Germinal center (tissue), 1 donor: ENCODE measurements at places on chromosomes 2 and 18.

DNA sequence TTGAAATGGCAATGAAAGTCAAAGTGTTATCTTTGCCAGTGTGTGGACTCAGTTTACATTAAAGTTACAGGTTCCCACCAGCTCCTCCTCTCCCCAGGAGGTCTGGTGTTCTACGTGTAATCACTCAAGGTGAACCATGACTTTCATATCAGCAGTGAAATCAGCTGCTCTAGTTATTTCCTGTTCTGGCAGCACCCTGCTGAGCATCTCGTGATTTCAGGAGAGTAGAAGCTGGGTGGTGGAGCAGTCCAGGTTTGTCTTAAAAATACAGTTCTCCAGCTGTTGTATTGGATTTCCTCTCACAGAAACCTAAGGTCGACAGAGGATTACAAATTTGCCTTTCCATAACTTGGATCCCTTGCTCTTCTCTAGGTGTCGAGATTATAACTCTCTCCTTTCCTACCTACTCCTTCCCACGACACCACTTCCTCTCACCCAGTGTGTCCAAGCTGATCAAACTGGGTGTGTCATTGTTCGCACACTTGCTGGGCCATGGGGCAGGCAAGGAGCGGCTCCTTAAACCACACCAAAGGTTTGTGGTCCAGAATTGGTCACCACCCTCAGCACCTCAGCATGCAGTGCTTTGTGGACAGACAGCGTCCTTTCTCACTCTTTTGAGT, 13.0 kb upstream of the ARHGAP25 start:
- DNase-seq, result peak; percentile 34

- no peak for DNase-seq
Observed at GRCh38 chr2:85886590-85886989, 2.2 kb downstream of the ST3GAL5 start.

GRCh38 chr2:179804206-179804605, 57.2 kb downstream of the ZNF385B start:
- DNase-seq, result no peak

GRCh38 chr2:18724371-18725145, 135.2 kb upstream of the NT5C1B start:
- no peak for DNase-seq

DNA sequence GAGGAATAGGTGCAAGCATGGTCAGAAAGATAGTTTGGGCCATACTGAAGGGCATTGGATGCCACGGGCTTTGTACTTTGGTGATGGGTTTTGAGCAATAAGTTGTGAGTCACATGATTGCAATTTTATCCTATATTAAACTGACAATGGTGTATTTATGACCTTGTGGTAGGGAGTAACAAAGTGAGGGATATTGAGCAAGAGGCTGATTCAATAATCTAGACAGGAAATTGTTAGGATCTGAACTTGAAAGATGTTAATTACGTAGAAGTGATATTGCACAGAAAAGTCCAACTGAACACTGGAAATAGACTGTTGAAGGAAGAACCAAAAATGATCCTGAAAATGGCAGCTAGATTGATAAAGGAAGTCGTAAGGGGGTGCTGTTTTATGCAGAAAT, 46.6 kb upstream of the TCF4 start:
- DNase-seq, result no peak

DNA sequence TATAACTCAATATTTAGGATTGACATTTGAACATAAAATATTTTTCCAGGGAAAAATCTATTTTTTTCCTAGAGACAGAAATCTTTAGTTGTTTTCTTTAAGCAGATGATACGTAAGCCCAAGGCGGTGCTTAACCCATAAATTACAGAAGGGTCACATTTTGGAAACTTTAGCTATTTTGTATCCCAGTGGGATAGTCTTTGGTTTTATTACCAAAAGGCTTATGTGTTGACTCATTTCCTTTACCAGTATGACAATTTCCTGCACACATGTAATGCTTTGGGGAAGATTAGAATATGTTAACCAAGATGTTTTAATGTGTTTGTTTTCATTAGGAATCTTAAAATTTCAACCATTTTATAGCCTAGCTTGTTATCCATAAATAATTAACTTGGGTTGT, 24.8 kb downstream of the DYNC1I2 start:
- DNase-seq, result no peak

DNA sequence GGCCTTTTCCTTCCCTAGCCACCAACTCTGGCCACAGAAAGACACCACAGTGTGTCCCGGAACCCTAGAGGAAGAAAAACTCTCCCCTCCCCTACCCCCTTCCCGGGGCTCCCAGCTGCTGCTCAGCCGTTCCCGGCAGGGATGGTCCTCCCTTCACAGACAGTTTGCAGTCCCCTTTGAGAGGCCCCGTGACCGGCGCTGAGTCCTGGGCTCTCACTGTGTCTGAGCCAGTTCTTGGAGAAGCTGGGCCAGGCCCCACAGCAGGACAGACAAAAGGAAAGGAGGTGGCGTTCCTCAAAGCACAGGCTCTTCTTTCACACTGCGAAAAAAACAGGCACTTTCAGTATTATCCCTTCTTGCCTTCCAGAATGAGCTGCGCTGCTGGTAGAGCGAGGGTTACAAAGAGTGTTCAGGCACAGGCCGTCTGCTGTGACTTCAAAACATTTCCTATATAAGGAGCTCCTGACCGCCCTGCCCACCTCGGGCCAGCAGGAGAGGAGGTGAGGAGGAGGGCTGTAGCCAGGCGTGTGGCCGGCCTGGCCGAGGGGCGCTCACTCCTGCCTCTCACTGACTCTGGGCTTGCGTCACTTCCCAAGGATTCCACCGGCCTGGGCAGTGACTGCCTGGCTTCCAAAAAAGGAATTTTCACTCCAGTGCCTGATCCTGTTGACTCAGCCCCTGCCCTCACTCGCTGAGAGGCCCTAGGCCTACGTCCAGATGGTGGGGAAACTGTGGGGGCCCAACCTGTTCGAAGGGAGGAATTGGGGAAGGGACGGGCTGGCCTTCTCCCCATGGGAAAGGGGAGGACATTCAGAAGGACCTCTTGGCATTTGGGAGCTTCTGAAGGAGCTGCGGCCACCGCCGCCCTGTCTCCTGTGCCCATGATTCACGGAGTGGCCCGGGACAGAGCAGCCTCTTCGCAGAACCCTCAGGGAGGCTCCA, 24.9 kb downstream of the CIDEA start:
- no peak for DNase-seq

DNA sequence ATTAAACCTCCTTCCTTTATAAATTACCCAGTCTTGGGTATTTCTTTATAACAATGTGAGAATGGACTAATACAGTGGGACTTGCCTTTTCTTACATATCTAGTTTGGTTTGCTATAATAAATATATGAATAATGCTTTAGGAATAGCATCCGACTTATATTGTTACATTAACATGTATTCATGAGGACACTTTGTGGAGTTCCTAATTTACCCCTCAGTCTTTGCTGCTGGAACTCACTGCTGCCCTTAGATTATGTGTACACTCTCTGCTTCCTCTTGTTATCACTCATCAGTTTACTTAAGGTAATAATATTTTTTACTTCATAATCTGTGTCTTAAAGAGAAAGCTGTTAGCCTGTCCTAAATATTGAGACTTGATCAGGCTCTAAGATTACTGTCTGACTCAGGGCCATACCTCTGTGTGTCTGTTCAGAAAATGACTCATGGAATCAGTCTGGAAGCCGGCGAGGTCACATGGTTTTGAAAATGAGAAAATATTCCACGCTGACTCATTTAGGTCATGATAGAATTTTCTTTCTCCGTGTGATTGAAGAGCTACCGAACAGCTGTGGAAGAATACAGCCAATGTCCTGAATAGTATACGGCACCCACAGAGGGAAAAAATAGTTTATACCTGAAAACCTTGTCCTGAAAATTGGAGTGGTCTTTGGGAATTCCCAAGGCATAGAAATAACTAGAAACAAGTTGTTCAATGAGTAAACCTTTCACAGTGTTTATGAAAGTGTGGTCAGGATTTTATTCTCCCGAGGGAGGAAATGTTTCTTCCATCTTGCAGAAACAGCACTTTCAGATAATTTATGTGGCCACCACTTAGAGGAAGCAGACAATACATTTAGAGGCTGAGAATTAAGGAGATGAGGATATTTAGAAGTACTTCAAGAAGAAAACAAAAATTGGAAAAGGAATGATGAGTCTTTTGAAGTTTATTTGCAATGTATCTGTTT, 156.4 kb downstream of the DSEL start:
- no peak for DNase-seq

- no peak for DNase-seq
Observed at GRCh38 chr2:105290981-105291660, 38.4 kb downstream of the TGFBRAP1 start.

DNA sequence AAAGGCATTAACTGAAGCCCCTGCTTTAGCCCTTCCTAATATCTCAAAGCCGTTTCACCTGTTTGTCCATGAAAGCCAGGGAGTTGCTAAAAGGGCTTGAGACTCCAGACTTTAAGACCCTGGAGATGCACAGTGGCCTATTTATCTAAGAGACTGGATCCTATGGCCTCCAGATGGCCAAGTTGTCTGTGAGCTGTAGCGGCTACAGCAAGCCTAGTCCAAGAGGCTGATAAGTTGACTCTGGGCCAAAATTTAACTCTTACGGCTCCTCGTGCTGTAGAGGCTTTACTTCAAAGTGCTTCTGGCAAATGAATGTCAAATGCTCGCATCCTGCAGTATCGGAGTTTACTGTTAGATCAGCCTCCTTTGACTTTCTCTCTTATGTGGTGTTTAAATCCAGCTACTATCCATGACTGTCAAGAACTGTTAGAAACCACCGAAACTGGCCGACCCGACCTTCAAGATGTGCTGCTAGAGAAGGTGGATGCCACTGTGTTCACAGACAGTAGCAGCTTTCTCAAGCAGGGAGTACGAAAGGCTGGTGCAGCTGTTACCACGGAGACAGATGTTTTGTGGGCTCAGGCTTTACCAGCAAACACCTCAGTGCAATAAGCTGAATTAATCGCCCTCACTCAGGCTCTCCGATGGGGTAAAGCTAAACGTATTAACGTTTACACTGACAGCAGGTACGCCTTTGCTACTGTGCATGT, 336.7 kb upstream of the CNTNAP5 start:
- DNase-seq, result no peak

DNA sequence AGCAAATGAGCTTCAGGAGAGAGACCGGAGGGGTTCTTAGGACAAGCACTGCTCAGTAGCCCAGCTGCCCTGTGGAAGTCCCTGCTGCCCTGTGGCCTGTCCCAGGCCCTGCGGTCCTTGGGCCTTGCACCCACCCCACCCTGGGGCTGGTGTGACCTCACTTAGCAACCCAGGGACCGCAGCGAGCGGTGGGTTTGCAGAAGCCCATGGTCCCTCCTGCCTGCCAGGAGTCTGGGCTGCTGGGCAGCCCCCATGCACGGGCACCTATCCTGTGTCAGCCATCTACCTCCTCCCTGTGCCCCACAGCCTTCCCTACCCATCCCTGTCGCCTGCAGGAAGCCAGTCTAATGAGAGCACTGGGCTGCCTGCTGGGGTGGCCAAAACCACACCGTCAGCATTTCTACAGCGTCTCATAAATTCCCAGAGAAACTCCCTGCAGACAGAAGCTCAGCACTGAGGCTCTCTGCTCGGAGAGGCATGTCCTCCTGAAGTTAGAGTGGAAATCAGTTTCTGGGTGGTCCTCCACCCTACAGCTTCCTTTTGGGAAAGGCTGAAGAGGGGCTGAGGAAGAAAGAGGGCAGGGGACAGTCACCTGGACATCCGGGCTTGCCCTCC, 231.1 kb upstream of the HS6ST1 start:
- no peak for DNase-seq

DNA sequence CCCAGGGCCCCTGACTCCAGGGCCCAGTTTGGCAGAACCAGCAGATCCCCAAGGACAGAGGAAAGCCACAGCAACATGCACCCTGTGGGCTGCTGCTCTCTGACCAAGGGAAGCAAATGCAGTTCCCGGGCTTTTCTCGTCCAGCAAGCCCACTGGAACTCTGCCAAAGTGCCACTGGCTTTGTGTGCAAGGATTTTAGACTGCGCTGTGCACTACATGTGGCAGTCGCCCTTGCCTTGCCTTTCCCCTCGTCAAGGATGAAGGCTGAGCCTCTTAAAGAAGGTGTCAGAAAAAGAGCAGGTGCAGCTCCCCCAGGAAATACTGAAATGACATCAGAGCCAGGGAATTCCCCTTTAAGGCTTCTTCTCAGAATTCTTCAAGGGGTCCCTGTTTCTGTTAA, 199.2 kb downstream of the TFCP2L1 start:
- no peak for DNase-seq

DNA sequence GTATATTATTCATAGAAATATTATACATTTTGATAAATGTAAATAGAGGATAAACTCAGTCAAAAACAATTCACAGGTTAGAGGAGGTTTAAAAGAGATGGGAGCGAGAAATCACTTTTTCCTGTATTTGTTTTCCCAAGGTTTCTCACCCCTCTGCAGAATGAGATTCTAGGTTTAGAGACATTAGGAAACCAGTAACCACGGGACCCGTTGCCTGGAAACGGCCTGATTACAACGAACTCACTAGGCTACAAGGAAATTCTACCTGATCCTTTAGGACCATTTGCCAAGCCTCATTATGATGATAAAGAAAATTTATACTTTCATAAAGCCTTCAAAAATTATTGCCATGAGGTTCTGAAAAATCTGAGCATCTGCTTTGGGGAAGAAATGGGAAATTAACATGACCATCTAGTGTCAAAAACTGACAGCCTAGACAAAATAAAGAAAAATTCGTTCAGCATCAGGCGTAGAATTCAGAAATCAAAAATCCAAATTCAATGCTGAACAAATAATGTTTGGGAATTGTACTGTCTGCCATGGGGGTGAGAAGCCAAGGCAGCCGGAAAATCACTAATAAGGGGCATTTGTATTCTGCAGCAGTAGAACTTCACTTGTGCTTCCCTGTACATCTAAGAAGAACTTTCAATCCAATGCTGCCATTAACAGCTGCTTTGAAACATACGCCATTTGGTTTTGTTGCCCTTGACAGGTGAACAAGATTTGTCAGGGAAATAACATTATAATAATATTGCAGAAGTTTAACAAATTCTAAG, 262.3 kb downstream of the NRXN1 start:
- no peak for DNase-seq
